ENCODE measurements at places on chromosomes 4 and X. TPM values are rescaled to one million over a fixed set of nuclear protein-coding genes. Genes with fewer than 3 reads are reported as not detected.

The COX7B2 gene
- polyA plus RNA-seq, result not detected

The MAGEA2 gene
- not detected for polyA plus RNA-seq

The SLC49A3 gene
- 8.4 TPM for polyA plus RNA-seq

The TRIM61 gene
- polyA plus RNA-seq, result 4.9 TPM

The BEND4 gene
- 0.07 TPM for polyA plus RNA-seq

The XPNPEP2 gene
- polyA plus RNA-seq, result 6.0 TPM

The PHKA1 gene
- 3.6 TPM for polyA plus RNA-seq

The SLC9B1 gene
- 4.6 TPM for polyA plus RNA-seq

The RBPJ gene
- 98.8 TPM for polyA plus RNA-seq

The KIT gene
- 62.7 TPM for polyA plus RNA-seq

The VCX3A gene
- 0.27 TPM for polyA plus RNA-seq

The GPRASP1 gene
- 22.9 TPM for polyA plus RNA-seq

The FATE1 gene
- polyA plus RNA-seq, result 0.61 TPM

The SMIM10L2A gene
- 8.1 TPM for polyA plus RNA-seq

The FLNA gene
- polyA plus RNA-seq, result 570 TPM

The PDGFRA gene
- 129 TPM for polyA plus RNA-seq

The MCTS1 gene
- 55.2 TPM for polyA plus RNA-seq

The ETNPPL gene
- polyA plus RNA-seq, result not detected

The NUP62CL gene
- 5.9 TPM for polyA plus RNA-seq

The CENPC gene
- 32.2 TPM for polyA plus RNA-seq

The ASB9 gene
- polyA plus RNA-seq, result 10.7 TPM

The SSX4 gene
- not detected for polyA plus RNA-seq

The SPIN4 gene
- 18.4 TPM for polyA plus RNA-seq

The MAGEA8 gene
- 0.26 TPM for polyA plus RNA-seq

The NDST3 gene
- 1.6 TPM for polyA plus RNA-seq

The MAGEA4 gene
- not detected for polyA plus RNA-seq

The VCX2 gene
- not detected for polyA plus RNA-seq

The ARAP2 gene
- polyA plus RNA-seq, result 4.3 TPM

The CACNA1F gene
- 0.25 TPM for polyA plus RNA-seq

The DEFB131A gene
- not detected for polyA plus RNA-seq

The PLA2G12A gene
- polyA plus RNA-seq, result 32.3 TPM

The RPL9 gene
- polyA plus RNA-seq, result 1,852 TPM

The ANTXR2 gene
- polyA plus RNA-seq, result 60.8 TPM

The CXCL8 gene
- polyA plus RNA-seq, result 2.2 TPM

The EFHC2 gene
- polyA plus RNA-seq, result 5.0 TPM

The GK2 gene
- not detected for polyA plus RNA-seq

The XAGE1B gene
- not detected for polyA plus RNA-seq

The TIMP1 gene
- polyA plus RNA-seq, result 107 TPM

The MND1 gene
- 13.1 TPM for polyA plus RNA-seq

The NKX6-1 gene
- 0.07 TPM for polyA plus RNA-seq

The LUZP4 gene
- not detected for polyA plus RNA-seq

The USP26 gene
- not detected for polyA plus RNA-seq

The CXorf65 gene
- polyA plus RNA-seq, result not detected

The WNK3 gene
- polyA plus RNA-seq, result 5.1 TPM

The INTU gene
- 29.6 TPM for polyA plus RNA-seq

The ERCC6L gene
- 5.3 TPM for polyA plus RNA-seq

The HMX1 gene
- polyA plus RNA-seq, result not detected

The AFF1 gene
- 51.6 TPM for polyA plus RNA-seq

The TSPAN7 gene
- polyA plus RNA-seq, result 43.4 TPM

The STATH gene
- not detected for polyA plus RNA-seq

The KLHL15 gene
- polyA plus RNA-seq, result 14.6 TPM

The TCEANC gene
- 6.5 TPM for polyA plus RNA-seq

The MSANTD1 gene
- polyA plus RNA-seq, result 0.96 TPM

The TRAPPC2 gene
- polyA plus RNA-seq, result 22.0 TPM

The MAGEB17 gene
- polyA plus RNA-seq, result 0.11 TPM

The APEX2 gene
- 14.8 TPM for polyA plus RNA-seq
